Stimulated activated CD4-positive, alpha-beta T cell treated with anti-CD3 and anti-CD28 coated beads, Interleukin-1b, Interleukin-23, amount 100 ng/mL, for 4 hours (primary cell): ENCODE measurements at places on chromosomes 12 and 14.

- peak; percentile 7 for DNase-seq
These were observed 23.5 kb upstream of the C12orf50 start for GRCh38 chr12:88052686-88053085.

GRCh38 chr14:50874757-50875156 lies 2.9 kb downstream of the ABHD12B start:
- no peak for DNase-seq

- no peak for DNase-seq
These were observed 373.5 kb downstream of the RPS29 start for GRCh38 chr14:49212721-49213120.

- DNase-seq, result no peak
These were observed 48.6 kb downstream of the DRAM1 start for GRCh38 chr12:101925935-101926334.

DNA sequence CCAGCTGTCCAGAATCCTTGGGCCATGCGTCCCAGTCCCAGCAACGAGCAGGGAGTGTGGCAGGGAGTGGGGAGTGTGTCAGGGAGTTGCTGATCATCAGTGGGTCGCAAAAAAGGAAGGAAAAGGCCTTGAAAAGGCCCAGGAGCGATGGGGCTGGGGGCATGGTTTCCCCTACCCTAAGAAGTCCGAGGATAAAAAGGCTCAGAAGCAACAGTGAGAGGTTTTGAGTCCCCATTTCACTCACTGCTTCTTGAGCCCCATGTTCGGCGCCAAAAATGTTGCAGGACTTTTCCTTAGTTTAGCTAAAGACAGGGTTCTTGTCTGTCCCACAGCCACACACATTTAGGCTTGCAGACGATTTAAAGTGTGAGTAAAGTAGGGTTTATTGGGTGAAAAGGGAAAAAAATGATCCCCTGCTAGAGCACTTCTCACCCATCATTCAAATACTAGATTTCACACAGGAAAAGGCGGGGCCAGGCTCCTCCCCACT lies 189.5 kb downstream of the KCNC2 start:
- no peak for DNase-seq

GRCh38 chr12:63949902-63950301 lies 105.4 kb downstream of the SRGAP1 start:
- no peak for DNase-seq

DNA sequence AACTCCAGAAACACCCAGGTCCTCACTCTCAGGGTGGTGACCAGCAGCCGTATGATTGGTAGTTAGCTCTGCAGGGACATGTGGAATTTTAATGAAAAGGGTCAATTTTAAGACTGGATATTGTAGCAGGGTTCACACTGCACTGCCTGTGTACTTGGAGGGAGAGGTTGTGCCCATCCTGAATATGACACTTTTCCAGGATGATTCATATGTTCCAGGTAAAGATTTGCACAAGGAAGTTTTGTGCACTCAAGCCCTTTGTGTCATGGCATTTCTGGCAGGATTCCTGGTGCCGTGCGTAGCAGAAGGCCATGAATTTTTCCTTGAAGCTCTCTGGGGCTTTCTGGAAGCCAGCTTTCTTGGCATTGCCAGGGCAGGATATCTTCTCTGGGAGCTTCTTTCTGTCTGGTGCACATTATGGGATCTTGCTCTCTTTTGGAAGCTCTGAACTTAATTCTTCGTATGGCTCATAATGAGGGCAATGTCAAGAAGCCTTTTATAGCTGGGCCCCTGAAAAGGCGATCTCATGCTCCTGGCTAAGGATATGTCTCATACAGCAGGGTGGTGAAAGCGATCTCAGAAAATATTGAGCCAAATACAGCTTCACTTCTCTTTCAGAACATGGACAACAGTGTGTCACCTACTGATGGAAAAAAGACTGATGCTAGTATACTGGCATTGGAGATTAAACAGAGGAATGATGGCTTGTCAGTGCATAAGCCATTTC lies 1133.9 kb downstream of the AACS start:
- no peak for DNase-seq

- no peak for DNase-seq
These were observed 7.1 kb upstream of the ZDHHC22 start for GRCh38 chr14:77148510-77149231.

DNA sequence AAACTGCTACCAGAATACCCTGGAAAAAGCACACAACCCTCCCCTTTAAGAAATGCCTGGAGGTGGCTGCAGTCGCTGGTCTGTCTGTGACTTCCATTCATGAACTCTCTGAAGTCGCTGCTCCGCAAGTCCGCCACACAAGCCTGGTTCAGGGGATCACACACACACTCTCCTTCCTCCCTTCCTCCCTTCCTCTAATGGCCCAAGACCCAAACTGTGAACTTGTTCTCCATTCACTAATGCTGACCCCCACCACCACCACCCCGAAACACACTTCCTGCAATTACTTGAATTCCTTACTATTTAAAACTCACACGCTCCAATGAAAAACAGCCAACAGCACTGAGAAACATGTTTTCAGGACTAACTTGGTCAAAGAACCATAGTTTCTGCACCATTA lies 1.0 kb upstream of the LMO3 start:
- no peak for DNase-seq

- no peak for DNase-seq
These were observed 394.9 kb downstream of the RAD51B start for GRCh38 chr14:68214431-68214830.

DNA sequence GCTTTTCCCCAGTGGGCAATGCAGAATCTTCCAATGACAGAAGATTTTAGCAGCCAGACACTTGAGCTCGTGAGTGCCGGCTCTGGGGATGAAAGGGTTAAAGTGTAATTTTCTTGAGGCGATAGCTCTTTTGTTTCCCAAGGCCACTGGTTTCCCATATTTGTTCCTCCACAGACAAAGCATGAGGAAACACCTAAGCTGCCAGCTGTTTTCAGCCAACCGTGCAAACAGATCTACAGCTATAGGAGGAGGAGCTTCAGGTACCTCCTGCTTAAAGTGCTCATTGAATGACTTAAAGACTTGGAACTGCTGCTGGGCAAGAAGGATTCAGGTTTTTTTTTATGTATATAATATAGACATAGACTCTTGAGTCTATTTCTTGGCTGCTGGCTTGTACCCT lies 1311.5 kb downstream of the TMEM121 start:
- no peak for DNase-seq

GRCh38 chr14:23562822-23563472 lies 4.6 kb downstream of the AP1G2 start:
- DNase-seq, result peak; percentile 64

DNA sequence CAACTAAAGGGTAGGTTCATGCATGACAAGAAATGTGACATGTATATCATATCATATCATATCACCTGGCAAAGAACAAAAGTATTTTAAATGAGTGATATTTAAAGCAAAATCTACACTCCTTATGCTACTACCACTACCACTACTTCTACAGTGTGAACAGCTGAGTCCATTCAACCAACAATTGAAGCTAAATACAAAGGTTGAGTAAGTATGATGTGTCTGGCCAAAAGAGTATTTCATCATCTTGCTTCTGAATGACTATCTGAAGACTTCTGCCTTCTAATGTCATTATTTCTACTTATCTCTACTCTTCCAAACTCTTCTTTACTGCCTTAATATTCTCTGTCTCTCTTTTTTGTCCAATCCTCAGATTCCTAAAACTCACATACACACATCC lies 292.6 kb upstream of the CAND1 start:
- DNase-seq, result no peak

DNA sequence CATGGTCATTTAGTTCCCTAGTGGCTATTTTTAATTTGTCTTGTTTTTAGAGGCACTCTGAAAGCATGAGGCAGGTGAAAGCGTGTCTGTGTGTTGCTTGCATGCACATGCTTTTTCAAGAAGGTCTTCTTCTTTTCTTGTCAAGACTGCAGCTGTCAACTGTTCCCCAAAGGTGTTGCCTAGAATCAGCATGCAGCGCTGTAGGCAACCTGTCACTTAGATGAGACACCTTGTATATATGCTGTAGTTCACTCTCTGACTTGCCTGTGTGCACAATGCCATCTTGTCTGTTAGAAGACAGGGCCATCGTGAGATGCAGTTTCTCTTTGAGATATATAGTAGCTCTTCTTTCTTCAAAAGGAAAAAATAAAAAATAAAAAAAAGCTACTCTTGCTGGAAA lies 885.7 kb downstream of the DIO2 start:
- no peak for DNase-seq

DNA sequence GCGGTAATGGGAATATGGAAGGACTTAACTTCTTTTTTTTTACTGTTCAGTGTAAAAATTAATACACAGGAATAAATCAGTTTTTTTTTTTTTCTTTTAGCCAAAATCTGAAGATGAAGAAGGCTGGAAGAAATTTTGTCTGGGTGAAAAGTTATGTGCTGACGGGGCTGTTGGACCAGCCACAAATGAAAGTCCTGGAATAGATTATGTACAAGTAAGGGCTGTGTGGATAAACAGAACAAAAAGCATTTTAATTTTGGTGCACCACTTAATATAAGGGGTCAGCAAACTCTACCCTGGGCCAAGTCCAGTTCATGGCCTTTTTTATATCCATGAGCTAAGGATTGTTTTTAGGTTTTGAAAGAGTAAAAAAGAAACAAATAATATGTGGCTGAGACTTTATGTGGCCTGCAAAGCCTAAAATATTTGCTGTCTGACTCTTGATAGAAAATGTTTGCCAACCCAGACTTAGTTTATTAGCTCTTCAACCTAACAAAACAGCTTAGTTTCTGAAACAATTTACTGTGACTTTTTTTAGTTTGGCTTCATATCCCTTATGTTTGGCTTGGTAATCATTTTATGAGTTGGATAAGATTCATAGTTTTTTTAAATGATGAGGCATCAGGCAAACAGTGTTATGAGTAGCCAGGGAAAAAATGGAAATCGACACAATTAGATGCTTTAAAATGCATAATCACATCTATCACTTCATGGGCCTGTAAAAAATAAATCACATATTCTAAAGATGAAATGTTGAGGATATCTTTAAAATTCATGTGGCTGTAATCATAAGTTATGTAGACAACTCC lies 8.4 kb downstream of the GEMIN2 start:
- no peak for DNase-seq

DNA sequence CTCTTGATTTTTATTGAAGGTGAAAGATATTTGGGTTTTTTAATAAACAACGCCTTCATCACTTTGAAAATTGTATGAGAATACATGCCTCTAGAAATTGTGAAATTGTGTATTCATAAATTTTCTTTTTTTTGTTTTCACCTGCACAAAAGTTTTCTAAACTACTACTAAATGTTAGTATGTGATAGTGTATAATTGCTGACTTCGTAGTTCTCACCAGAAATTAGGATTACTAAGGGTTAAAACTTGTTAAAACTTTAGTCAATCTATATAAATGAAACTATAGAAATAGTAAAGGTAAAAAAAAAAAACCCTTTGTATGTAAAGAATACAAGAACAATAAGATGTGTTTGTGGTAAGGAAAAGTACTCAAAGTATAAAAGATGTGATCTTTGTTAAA lies 496.5 kb upstream of the ATP2B1 start:
- DNase-seq, result no peak

DNA sequence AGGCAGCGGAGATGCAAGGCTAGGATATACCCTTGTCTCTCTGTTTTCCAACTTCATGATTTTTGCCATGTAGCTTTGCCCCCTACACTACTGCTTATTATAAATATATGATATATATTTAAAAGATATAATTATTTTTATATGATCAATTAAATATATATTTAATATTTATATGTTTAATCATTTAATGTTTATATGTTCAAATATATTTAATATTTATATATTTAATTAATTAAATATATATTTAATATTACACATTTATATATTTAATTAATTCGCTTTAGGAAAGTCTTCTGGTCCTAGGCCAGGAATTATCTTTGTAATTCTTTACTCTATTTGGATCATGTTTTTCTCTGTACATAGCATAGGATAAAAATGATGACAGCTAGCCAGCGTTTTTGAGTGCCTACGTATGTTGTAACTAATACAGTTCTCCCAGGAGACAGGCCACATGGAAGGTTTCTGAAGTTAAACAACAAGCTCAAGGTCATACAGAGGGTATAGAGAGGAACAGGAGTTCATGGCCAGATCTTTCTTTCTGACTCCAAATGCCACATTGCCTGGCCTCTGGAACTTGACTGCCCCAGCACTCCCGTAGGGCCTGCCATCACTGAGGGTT lies 192.5 kb downstream of the KCNA5 start:
- no peak for DNase-seq

GRCh38 chr14:104680056-104680805 lies 9.2 kb upstream of the INF2 start:
- DNase-seq, result no peak

DNA sequence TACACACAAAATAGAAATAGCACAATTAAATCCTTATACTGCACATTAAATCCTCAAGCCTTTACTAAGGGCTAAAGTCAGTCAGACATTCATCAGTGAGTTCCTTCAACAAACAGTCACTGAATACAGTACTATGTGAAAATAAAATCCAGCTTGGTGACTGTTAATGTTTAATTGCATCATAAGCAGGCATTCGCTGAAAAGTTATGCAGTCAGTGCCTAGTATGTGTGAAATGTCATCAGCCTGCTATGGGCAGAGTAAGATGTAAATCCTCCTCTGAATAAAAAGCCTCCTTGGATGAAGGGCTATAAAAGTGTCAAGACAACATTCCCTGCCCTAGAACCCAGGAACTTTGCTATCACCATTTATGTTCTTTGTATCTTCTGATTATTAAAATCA lies 116.4 kb downstream of the PRICKLE1 start:
- no peak for DNase-seq

DNA sequence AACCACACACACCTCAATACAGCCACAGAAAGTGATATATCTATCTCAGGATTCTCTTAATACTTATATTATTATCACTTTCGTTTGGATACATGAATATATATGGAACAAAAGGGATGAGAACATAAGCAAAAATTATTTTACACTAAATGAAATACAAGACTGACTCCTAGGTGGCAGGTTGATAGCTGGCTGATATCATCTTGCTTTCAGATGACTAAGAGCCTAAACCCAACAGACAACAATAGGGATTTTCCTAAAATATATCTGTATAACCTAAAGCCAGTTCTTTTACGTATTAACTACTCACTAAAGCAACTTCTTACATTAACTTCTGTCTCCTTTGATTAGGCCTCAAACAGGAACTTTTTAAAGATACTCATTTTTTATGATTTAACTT lies 65.1 kb downstream of the BAZ1A start:
- DNase-seq, result no peak

GRCh38 chr12:94678849-94679248 lies 28.5 kb upstream of the TMCC3 start:
- no peak for DNase-seq

- DNase-seq, result no peak
These were observed 63.8 kb upstream of the RERGL start for GRCh38 chr12:18153826-18154225.

- DNase-seq, result no peak
These were observed 30.3 kb upstream of the INF2 start for GRCh38 chr14:104659146-104659545.
